Stimulated activated CD8-positive, alpha-beta memory T cell treated with anti-CD3 and anti-CD28 coated beads, Interleukin-15, amount 100 ng/mL, for 4 hours (primary cell): ENCODE measurements at places on chromosomes 12 and 14.

- no peak for DNase-seq
Observed at GRCh38 chr14:50015716-50016115, 100.7 kb downstream of the VCPKMT start.

GRCh38 chr12:5134861-5135525 lies 91.3 kb downstream of the KCNA5 start:
- no peak for DNase-seq

DNA sequence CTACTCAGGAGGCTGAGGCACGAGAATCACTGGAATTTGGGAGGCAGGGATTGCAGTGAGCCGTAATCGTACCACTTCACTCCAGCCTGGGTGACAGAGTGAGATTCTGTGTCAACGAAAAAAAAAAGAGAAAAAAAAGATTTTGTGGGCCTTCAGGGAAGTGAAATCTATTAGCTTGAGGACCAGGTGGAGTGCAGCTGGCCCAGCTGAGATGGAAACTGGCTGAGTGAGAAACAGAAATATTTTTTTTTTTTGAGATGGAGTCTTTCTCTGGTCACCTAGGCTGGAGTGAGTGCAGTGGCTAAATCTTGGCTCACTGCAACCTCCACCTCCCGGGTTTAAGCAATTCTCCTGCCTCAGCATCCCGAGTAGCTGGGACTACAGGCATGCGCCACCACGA lies 2.3 kb upstream of the CLEC4C start:
- no peak for DNase-seq

- DNase-seq, result no peak
Observed at GRCh38 chr12:39499296-39499695, 56.4 kb upstream of the KIF21A start.

DNA sequence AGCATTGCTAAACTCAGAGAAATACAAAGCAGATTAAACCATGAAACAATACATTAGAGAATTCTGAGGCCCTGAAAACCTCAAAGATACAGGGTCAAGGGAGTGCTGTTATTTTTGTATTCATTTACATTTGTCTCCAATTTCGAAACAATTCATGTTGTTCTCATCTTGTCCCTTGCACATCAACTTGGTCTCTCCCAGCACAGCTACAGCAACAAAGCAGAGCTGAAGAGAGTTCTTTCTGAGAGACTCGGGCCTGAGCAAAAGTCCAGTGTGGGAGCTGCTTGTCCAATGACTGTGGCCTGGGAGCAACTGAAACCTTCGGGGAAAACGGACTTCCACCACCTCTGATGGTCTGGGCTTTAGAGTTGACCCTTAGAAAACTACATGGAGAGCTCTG lies 79.4 kb upstream of the CDKN3 start:
- no peak for DNase-seq

DNA sequence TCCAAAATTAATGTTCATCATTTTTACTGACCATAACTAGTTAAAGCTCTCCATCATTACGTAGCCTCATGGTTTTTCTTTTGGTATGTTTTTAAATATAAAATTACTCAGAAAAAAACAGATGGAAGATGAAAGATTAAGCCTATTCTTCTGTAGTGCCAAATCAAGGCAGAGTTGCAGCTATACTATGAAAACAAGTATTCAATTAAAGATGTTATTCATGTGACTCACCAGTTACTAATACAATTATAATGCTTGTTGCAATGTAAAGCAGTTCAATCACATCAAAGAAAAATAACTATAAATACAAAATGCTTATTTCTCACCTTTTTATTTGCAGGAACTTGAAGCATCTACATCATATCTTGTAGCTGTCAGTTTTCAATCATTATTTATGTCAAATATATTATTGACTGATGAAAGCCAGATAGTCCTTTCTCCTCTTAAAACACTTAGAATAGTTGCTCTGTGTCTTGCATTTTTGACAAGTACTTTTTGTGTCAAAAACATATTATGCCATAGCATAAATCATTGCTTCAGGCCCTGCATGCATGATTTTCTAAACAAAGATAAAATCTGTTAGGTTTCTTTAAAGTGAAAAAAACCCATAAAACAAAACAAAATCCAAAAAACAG lies 36.0 kb upstream of the TRHDE start:
- DNase-seq, result no peak

GRCh38 chr12:63917864-63918799 lies 73.6 kb downstream of the SRGAP1 start:
- DNase-seq, result no peak

DNA sequence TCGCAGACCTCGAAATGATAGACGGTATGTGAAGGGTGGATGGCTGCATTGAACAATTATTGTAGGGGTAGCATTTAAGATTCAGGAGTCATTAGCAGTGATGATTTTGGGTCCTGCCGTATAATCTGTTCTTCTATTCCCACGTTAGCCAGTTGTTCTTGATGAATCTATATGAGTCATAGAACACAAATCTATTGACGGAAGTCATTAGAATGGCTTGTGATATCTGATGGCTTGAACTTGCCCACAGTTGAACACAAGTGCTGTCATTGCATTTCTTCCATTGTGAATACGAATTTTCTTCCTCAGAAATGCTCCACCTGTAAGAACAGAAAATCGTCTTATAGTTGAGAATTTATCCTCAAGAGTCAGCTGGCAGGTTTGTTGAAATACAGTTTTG lies 1.9 kb downstream of the SRSF5 start:
- DNase-seq, result no peak

DNA sequence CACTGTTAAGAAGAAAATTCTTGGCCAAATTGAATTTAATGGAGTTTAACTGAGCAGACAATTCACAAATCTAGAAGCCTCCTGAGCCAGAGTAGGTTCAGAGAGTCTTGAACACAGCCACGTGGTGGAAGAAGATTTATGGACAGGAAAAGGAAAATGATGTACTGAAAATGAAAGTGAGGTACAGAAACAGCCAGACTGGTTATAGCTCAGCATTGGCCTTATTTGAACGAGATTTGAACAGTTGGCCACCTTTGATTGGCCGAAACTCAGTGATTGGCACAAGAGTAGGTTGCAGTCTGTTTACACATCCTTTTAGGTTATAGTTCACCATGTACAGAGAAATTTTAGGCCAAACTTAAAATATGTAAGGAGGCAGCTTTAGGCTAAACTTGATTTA lies 9.9 kb downstream of the OAS2 start:
- DNase-seq, result no peak

GRCh38 chr14:59926534-59926933 lies 6.6 kb downstream of the LRRC9 start:
- DNase-seq, result no peak

GRCh38 chr12:47812797-47813510 lies 6.7 kb downstream of the HDAC7 start:
- peak; percentile 92 for DNase-seq

DNA sequence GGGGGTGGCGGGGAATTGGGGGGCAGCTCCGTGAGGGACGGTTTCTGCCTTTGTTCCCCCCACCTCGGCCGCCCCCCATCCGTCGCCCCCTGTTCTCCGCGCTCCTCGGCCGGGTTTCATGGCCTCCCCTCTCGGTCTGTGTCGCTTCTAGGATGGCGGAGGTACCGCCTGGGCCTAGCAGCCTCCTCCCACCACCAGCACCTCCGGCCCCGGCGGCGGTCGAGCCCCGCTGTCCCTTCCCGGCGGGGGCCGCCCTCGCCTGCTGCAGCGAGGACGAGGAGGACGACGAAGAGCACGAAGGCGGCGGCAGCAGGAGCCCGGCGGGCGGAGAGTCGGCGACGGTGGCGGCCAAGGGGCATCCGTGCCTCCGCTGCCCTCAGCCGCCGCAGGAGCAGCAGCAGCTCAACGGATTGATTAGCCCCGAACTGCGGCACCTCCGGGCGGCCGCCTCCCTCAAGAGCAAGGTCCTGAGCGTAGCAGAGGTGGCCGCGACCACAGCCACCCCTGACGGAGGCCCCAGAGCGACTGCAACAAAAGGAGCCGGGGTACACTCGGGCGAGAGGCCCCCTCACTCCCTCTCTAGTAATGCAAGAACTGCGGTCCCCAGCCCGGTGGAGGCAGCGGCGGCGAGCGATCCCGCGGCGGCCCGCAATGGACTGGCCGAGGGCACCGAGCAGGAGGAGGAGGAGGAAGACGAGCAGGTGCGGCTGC lies 575 bp downstream of the NAA30 start:
- peak; percentile 12 for DNase-seq

DNA sequence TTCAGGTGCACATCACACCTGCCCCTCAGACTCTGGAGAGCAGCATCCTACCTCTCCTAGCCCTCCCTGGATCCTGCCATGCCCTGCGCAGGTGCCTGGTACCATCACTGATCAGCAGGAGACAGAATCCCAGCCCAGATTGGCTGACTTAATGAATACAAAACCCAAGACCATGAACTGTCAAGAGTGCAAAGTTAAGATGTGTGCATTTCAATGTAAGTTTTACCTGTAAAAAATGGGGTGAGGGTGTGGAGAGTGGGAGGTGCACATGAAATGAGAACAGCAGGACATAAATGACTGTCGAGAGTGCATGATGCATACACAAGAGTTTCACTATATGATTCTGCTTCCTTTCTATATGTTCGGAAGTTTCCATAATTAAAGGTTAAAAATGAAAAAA lies 57.9 kb upstream of the GPR68 start:
- no peak for DNase-seq

GRCh38 chr12:8057839-8058238 lies 8.3 kb downstream of the C3AR1 start:
- no peak for DNase-seq

- DNase-seq, result no peak
Observed at GRCh38 chr12:27946421-27946820, 26.1 kb downstream of the PTHLH start.

DNA sequence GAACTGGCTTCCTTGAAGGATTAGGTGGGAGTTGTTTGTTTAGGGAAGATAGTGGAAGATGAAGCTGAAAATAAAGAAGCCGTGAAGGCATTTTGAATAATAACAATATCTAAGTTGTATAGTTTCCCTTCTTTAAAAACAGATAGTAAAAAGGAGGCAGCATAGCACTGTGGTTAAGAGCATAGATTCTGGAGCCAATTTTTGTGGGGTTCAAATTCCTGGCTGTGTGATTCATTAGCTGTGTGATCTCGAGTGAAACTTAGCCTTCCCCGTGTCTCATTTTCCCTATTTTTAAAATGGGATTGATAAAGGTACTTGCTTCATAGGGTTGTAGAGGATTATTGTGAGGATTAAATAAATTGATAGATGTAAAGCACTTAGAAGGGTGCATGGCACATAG lies 104.5 kb downstream of the MYRFL start:
- no peak for DNase-seq

GRCh38 chr12:115046805-115047204 lies 362.8 kb upstream of the TBX3 start:
- no peak for DNase-seq

- DNase-seq, result no peak
Observed at GRCh38 chr12:51087818-51088217, 4.4 kb upstream of the CSRNP2 start.
